ENCODE measurements at places on chromosomes 7 and 10.

DNA sequence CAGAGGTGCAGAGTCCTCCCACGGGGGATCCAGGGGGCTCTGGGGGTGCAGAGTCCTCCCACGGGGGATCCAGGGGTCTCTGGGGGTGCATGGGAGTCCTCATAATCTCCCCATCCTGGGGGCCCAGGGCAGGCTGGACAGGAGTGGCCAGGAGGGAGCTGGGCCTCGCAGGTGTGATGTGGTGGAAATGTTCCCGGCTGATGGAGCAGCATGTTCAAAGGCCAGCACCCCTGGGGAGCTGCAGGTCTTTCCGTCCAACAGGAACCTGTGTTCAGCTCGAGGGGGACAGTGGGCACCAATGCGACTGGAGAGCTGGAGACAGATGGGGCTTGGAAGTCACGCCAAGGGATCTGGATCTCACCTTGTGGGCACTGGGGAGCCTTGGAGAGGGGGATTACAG is 38.5 kb upstream of the PSMG3 start:
- no peak for DNase-seq

DNA sequence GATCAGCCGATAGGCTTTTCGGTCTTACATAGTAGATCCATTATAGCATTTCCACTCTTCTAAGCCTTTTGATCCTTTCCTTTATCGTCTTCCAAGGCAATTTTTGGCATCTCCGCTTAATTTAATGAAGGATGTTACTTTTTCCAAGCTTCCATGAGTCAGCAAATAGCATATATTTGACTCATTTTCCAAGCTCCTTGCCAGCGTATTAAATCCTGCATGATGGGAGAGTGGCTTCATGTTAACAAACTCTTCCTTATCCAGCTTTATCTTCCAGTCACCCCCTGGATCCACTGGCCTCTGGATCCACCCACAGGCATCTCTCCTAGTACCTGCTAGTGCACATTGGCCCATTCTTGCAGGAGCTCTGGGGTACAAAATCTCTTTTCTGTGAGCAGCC is 13.0 kb downstream of the OR9A2 start:
- DNase-seq, result no peak

- DNase-seq, result no peak
Observed at GRCh38 chr10:71882813-71883659, 32.0 kb upstream of the PSAP start.

DNA sequence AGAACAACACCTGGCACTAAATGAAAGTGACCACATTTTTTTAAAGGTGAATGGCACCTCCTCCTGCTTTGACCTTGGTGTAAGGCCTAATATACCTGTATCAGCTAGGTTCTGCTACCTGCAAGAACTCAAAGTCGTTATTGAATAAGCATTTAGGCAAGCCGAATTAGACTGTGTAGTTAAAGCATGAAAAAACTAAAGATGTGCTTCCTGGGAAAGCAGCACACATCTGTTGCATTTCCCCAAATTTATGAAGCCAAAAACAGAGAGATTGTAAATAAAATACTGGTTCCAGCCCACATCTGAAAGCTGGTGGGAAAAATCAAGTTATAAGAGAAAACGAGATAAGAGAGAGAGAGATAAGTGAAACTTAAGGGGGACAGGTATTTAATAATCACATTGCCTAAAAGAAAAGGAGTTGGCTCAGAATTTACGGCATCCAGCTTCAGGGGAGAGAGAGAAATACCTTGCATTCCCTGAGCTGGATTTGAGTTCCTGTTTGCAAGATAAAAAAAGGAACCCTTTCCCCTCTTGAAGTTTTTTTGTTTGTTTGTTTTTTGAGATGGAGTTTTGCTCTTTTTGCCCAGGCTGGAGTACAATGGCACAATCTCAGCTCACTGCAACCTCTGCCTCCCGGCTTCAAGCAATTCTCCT is 1.8 kb upstream of the XPNPEP1 start:
- DNase-seq, result no peak

- DNase-seq, result no peak
Observed at GRCh38 chr7:157434231-157434630, 97.4 kb downstream of the DNAJB6 start.

GRCh38 chr10:17006631-17007417 is 122.8 kb downstream of the CUBN start:
- no peak for DNase-seq

- no peak for DNase-seq
Observed at GRCh38 chr10:31036209-31036608, 4.5 kb upstream of the ZNF438 start.

DNA sequence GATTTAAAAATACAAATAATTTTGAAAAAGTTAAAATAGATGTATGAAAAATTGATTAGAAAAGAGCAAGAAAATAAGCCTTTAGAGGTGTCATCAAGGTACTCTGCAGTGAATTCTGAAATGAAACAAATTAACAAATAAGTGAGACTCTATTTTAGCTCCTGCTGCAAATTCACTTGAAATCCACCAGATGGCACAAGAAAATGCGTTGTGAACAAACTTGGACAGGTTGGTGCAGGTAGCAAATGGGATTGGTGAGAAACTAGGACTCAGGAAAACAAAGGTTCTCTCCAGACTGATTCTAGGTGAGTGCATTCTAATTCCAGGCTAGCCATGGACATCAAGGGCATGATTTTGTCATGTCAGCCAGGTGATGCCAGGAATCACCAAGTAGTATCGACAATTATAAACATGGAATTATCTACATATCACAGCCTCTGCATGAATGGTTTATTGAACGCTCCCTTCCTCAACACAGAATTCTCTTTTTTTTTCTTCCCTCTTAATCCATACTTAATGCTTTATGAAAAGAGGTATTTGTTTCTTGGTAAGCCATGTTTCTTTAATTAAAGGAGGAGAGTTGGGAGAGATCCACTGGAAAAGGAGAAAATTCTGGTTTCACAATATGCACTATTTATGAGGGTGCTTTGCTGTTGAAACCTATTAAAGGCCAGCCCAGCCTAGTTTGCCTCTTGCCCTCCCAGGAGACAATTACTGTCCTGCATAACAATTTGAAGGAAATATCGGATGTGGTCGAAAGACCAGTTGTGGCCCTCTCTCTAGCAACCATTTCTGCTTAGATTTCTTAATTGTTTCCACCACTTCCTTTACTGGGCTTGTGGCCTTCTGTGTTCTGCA is 118.1 kb downstream of the ZNF365 start:
- no peak for DNase-seq

DNA sequence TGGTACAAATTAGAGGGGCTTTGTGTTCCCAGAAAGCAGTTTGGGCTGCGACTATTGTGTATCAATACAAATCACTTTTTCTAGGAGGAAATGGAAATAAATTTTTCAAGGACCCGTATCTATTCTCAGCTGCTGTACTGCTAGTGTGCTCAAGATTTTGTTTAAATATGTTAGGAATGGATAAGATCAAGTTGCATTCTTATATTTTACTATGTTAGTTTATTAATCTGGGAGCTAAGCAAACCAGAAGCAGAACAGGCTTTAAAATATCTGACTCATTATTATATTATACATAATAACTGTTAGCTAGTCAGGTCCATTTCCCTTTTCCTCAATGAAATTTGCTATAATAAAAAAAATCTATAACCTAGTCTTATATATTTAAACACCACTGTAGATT is 11.1 kb upstream of the GLCCI1 start:
- DNase-seq, result no peak

- no peak for DNase-seq
Observed at GRCh38 chr10:88278912-88279311, 304.2 kb downstream of the RNLS start.

- no peak for DNase-seq
Observed at GRCh38 chr10:47167591-47167990, 132.4 kb upstream of the GDF10 start.

- DNase-seq, result no peak
Observed at GRCh38 chr10:23293973-23294590, 50.5 kb downstream of the C10orf67 start.

GRCh38 chr7:20348125-20348807 is 17.6 kb downstream of the ITGB8 start:
- DNase-seq, result no peak

GRCh38 chr7:23117841-23118240 is 12.3 kb downstream of the KLHL7 start:
- no peak for DNase-seq

DNA sequence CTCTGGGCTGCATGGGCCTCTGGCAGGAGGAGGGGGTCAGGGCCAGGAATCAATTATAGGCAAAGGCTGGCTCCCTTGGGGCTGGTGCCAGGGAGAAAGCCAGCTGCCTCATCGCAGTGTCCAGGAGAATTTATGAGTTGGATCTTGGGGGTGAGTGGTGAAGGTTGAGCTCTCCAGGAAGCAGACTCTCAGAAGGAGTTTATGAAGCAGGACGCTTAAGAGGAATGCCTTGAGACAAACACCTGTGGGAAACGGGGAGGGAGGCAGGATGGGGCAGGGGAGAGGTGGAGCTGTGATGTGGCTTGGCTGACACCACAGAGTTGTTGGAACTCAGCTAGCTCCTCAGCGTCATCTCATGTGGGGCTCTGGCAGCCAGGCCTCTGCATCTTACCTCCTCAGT is 428.5 kb downstream of the RPS24 start:
- DNase-seq, result no peak

DNA sequence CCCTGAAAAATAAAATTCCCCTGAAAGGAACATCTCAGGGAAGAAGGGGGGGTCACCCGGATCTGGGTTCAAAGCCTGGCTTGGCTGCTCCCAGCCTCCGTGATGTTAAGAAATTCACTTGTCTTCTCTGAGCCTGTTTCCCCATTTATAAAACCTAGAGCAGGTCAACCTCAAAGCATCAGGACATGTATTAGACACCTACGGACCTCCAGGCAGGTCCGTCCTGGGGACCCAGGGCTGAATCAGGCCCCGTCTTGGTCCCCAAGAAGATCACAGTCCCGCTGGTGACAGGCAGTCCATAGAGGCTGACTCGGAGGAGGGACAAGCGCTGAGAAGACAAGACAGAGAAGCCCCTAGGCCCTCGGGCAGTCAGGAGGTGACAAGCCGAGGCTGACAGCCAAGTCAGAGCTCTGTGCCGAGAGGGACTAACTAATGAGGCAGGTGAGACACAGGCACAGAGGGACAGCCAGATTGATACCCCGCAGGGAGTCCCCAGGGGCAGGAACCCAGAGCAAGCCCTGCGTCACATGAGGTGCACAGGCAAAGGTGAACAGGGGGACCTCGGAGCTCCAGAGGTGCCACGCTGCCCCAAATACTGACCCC is 2.9 kb downstream of the MYL10 start:
- DNase-seq, result no peak

- no peak for DNase-seq
Observed at GRCh38 chr10:47013507-47014154, 102.4 kb downstream of the PTPN20 start.

All from effector CD8-positive, alpha-beta T cell (primary cell).